ENCODE measurements at places on chromosomes 7 and 10.
A peak's percentile ranks its signal among the peaks of the same experiment; 100 is the strongest.

GRCh38 chr7:155460926-155461613 is 3.1 kb downstream of the EN2 start:
- DNase-seq = no peak

DNA sequence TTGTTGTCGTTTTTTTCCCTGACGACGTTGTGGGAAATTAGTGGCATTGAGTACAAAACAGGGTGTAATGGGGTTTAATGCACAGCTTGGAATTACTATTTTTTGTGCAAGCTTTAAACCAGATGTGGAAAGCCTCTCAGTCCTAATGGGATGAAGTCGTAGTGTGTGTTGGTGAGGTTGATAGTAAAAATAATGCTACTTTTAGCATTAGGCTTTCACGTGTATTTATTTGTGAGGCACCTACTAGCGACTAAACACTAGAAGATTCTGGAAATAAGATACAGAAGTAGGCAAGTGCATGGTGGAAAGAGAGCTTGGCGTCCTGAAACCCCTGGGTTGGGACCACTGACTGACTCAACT is 588 bp upstream of the ORC5 start:
- no peak for DNase-seq

DNA sequence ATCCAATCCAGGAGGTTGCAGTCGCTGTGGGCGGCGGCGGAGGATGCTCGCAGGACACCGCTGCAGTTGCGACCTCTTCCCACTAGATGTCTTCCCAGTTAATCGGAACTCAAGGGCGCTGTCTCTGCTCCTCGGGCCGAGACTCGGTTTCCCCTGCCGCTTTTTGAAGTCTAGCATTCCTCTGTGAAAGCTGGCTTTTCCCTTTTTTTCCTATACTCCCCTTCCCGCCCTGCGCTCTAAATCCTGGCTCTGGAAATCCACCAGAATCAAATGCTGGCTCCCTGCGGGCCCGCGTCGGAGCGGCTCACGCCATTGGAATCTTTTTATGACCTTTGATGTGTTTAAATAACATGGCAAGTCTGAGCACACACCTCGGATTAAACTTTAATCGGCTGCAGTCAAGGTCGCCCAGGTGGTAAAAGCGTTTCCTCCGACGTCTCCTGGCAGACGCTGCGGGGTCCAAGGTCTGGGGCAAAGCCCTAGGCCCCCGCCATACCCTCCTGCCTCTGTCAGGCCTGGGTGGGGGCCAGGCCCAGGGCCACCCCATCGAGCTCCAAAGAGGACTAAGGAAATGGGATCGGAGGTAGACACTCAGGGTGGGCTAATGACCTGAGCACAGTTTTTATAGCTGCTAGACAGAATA is 10.7 kb upstream of the HOXA13 start:
- DNase-seq = no peak

GRCh38 chr7:73903321-73904218 is 42.6 kb downstream of the TMEM270 start:
- DNase-seq = no peak

GRCh38 chr10:63843107-63843506 is 321.9 kb downstream of the REEP3 start:
- no peak for DNase-seq

- no peak for DNase-seq
These were observed 511 bp upstream of the NRP1 start for GRCh38 chr10:33334805-33335550.

GRCh38 chr10:129764011-129764900 is 199.8 kb downstream of the EBF3 start:
- DNase-seq = no peak

- no peak for DNase-seq
These were observed 51.2 kb upstream of the NXPH1 start for GRCh38 chr7:8382004-8382730.

DNA sequence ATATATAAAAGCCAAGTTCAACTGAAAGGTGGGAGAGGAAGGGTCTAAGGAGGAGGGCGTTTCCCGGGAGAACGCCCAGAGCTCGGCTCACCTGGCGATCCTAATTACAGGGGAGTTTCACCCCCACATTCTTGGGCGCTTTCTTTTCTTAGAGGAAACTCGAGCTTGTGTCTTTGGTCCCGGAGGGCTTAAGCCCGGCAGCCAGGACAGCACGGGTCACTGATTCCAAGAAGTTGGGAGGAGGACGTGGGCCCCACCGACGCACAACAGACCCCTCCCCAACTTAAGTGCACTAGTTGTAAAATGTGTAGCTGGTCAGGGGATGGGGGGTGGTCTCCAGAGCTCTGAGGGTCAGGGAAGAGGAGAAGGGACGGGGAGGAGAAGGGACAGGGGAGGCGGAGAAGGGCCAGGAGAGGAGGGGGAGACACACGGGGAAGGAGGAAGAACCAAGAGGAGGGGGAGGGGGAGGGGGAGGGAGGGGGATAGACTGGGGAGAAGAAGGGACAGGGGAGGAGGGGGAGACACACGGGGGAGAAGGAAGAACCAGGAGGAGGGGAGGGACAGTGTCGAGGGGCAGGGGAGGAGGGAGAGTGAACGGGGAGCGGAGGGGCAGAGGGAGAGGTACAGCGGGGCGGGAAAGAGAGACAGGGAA is 874 bp downstream of the BAIAP2L1 start:
- DNase-seq = no peak

DNA sequence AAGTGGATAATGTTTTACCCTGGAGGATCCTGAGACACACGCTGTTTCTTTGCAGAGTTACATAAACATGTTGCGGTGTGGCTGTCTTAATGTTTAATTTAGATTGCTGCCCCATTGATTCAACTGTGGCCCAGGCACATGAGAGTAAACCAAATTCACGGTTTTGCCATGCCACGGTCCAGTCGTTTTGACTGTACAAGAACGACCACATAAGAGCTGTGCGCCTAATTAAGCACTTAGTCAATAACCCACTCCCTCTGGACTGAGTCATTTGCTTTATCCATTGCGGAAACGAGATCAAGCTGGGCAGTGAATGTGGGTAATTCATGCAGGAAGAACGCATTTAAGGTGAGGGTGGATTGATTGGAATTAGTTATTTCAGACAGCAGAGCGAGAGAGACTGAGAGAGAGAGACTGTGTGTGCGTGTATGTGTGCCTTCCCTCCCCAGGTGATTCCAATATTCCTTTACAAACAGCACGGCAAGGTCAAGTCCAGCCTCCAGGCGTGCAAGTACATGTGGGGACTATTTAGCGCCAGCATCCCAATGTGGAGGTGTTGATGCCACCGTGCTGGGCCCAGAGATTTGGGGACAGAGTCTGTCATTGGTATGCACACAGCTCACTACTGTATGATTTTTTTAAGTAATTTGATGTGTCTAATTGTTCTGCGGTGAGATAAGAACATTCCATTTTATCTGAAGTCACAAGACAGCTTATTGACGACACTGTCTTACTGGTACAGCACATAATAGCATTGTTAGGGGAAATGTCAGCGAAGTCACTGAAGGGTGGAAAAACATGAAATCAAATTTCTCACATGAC is 8.4 kb upstream of the TEX36 start:
- DNase-seq = no peak

DNA sequence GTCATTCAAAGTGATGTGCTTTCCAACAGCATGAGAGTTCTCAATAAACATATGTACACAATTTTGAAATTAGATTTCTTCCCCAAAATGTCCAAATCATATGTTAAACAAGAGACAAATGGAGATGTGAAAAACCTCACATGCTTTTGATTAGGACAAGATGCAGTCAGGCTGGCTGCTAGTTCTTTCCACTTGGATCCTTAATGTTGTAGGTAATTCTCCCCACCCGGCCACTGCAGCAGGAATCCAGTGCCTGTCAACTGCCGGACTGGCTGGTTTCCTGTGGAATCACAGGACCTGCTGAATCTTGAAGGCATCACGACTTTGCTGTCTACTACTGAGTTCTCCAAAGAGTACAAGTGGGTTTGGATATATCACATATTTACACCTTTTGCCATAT is 138.6 kb upstream of the AKR1E2 start:
- no peak for DNase-seq

GRCh38 chr7:79149831-79150230 is 303.6 kb downstream of the MAGI2 start:
- DNase-seq = no peak

- DNase-seq = no peak
These were observed 44.7 kb upstream of the EFCAB10 start for GRCh38 chr7:105625986-105626385.

GRCh38 chr7:96968981-96969380 is 36.4 kb upstream of the DLX6 start:
- no peak for DNase-seq

- DNase-seq = no peak
These were observed 295.5 kb downstream of the AHR start for GRCh38 chr7:17593819-17594419.

DNA sequence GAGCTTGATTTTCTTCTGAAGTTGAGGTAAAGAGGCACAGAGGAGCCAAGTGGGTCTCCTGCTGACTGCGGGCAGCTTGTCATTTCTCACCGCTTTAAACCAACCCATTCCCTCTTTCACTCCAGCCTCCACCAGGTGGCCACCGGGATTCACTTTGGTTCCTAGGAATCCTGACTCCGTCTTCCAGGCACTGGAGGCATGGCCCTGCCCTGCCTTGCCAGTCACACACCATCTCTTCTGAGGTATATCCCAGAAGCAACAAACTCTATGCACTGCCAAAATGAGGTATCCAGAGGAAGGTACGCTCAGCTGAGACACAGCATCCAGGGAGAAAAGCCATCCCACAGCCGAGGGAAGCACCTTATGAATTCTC is 280.8 kb downstream of the TNS3 start:
- no peak for DNase-seq

GRCh38 chr7:31102151-31102972 is 50.3 kb downstream of the ADCYAP1R1 start:
- no peak for DNase-seq

GRCh38 chr10:48658243-48658974 is 26.3 kb upstream of the WDFY4 start:
- no peak for DNase-seq

GRCh38 chr10:28188526-28188925 is 114.3 kb downstream of the MPP7 start:
- no peak for DNase-seq

DNA sequence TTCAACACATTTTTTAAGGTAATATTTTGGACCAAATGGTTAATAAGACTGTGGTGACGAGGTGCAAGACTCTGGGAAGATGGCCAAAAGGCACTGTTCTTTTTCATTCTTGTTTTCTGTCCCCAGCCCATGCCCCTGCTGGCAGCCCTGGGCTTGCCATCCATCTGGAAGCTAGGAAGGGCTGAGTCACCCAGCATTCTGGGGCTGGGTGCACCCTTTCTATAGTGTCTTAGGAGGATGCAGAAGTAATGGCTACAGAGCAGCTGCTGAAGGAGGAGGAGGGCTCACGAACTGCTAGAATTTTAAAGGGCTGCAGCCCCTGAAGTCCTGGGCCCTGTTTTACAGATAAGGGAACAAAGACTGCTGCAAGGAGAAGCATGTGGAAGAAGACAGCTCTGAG is 42.8 kb upstream of the ZNF32 start:
- DNase-seq = no peak

- no peak for DNase-seq
These were observed 6.5 kb upstream of the ADCY1 start for GRCh38 chr7:45567713-45568112.

- no peak for DNase-seq
These were observed 97.0 kb downstream of the PCLO start for GRCh38 chr7:83065714-83066113.

- DNase-seq = peak; percentile 15
These were observed 45.2 kb upstream of the BHLHA15 start for GRCh38 chr7:98165827-98166667.

- no peak for DNase-seq
These were observed 143.5 kb upstream of the LRRN3 start for GRCh38 chr7:110947408-110947807.

GRCh38 chr10:60069311-60069710 is 163.0 kb upstream of the CCDC6 start:
- no peak for DNase-seq

DNA sequence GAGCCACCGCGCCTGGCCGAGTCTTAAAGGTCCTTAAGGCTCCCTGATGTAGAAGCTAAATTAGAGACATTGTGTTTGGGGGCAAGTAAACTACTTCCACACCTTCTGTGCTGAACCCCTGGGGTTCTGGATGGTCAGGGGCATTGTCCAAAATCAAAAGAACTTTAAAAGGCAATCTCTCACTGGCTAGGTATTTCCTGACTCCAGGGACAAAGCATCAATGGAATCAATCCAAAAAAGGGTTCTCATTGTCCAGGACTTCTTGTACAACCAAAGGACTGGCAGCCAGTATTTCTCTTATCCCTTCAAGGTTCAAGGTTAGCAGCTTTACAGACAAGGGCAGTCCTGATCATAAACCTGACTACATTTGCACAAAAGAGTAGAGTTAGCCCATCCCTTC is 24.0 kb downstream of the SRPK2 start:
- no peak for DNase-seq

GRCh38 chr7:95246831-95247370 is 77.4 kb downstream of the PON1 start:
- no peak for DNase-seq

DNA sequence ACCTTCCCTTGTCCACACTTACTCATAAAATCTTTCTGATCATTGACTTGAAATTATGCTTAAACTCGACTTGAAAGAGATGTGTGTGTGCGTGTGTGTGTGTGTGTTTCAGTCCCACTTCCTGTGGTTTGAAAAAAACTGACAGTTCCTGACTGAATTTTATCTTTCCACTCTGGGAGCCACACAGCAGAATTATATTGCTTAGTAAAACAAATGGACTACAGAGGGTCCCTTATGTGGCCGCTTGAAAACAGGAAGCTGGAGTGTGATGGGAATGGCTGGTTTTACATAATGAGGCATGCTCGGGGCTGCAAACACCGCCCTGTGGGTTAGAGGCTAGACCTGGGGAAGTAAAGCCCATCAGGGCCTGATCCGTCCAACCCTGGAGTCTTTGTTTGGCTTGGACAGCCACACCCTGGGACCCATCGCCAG is 54.8 kb downstream of the LYZL1 start:
- DNase-seq = no peak

DNA sequence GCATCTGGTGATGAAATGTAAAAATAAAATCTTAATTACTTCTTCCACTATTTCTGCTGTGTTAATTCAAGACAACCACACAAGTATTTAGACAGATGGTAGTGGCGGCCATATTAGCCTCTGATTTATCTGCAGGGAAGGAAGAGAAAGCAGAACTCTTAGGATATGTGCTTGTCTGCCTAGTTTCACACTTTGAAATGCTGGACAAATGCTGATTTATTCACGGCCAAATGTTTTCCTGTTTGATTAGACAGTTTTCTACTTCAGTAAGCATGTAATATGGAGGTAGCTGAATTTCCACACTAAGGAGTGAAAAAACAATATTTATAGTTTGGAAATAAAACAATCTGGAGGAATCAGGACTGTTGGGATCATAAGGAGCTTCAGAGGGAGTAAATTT is 158.1 kb downstream of the AGMO start:
- no peak for DNase-seq

GRCh38 chr7:100965723-100966541 is 3.4 kb upstream of the MUC12 start:
- DNase-seq = peak; percentile 52
